ENCODE measurements at places on chromosomes 7 and 10. TPM values are rescaled to one million over a fixed set of nuclear protein-coding genes. Genes with fewer than 3 reads are reported as not detected.

The ASL gene
- 135 TPM for total RNA-seq

The HOXA3 gene
- total RNA-seq = not detected

The CFAP69 gene
- 16.6 TPM for total RNA-seq

The LIPM gene
- total RNA-seq = not detected

The LIPN gene
- total RNA-seq = not detected

The CRHR2 gene
- 0.33 TPM for total RNA-seq

The DLX5 gene
- total RNA-seq = not detected

The RSU1 gene
- total RNA-seq = 21.4 TPM

The FAM170B gene
- not detected for total RNA-seq

The DNAJC12 gene
- 26.2 TPM for total RNA-seq

The GLI3 gene
- total RNA-seq = 1.0 TPM

The VSTM4 gene
- total RNA-seq = 5.6 TPM

The GSTO2 gene
- 9.6 TPM for total RNA-seq

DNA sequence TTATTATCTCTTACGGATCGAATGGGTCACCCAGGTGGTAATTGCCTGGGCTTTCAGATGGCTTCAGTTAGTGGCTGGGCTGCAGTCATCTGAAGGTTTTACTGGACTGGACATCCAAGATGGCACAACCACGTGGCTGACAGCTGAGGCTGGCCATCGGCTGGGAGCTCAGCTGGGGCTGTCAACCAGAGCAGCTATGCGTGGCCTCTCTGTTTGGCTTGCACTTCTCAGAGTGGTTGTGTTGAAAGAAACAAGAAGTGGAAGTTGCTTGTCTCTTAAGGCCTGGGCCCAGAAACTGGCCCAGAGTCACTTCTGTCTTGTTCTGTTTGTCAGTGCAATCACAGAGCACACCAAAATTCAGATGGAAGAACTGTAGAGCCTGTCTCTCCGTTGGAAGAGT, 5.7 kb upstream of the GDI2 start:
- DNase-seq = no peak

- DNase-seq = no peak
Observed at GRCh38 chr7:114160925-114161324, 242.1 kb upstream of the PPP1R3A start.

- DNase-seq = no peak
Observed at GRCh38 chr7:34104992-34105391, 199.7 kb downstream of the BMPER start.

DNA sequence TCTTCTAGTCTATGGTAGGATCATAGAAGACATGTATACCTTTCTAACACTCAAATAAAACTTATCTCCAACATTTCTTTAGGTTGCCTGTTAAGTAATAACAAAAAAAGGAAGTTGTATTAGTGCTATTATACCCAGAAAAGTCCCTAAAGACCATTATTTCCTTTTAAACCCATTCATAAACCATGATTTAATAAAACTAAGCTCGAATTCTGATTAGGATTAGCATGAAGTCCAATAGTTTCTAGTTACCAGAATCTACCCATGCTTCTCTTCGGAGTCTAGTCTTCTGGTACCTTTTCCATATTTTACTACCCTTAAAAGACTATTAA, 62.7 kb downstream of the USP6NL start:
- no peak for DNase-seq

DNA sequence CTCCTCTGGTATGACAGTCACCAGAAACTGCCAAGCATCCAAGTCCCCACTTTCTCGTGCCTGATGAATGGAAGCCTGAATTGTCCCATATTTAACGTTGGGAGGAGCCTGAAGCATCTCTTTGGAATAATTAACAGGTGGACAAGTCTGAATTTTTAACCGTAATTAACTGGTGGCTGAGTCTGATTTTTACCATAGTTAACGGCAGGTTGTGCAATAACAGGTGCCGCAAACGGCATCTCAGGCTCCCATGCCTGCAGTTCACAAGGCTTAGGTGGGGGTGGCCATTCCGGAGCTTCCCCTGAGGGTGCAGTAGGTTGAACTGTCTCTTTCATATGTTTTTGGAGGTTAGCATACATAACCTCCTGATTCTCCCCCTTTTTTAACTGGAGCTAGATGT, 2.0 kb upstream of the GIMAP4 start:
- no peak for DNase-seq

DNA sequence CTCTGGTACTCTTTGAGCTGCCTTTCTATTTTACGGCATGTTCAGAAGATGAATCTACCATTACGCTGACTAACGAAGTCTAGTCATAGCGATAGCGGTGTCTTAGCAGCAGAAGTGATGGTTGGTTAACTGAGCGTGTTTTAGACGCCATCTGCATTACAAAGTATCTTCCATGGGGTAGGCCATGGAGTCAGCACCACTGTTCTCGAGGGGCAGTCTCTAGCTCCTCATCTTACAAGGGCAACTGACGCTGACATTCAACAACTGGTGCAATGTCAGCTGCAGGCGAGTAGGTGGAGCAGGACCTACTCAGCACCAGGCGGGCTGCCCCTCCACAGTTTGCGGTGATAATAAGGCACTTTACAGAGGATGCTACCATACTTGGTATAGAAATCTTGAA, 88.7 kb downstream of the ADARB2 start:
- DNase-seq = no peak

DNA sequence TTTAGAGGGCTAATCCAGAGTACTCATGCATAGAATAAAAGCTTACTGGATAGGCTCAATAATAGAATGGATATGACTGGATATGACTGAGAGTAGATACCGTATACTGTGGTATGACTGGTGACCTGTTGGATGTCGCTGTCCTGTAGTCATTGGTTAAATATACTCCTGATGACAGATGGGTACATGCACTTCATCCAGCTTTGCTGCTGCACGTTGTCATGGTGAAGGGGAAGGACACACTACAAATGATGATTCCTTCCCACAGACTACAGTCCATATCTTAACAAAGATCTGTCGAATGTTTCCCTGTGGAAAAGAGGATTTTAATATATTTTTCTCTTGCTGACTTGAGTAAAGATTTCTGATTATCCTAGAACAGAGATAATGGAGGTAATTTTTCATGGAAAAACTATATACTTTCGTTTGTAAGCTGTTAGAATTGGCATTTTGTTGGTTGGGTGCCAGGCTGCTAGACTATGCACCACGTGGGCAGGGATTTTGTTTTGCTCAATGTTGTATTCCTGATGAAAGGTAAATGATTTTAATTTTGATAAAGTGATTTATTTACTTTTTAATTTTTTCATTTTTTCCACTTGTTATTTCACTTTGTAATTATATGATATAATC, 97.3 kb downstream of the PPP1R9A start:
- no peak for DNase-seq

- DNase-seq = peak; percentile 92
Observed at GRCh38 chr10:12720217-12720981, 281.1 kb downstream of the CCDC3 start.

DNA sequence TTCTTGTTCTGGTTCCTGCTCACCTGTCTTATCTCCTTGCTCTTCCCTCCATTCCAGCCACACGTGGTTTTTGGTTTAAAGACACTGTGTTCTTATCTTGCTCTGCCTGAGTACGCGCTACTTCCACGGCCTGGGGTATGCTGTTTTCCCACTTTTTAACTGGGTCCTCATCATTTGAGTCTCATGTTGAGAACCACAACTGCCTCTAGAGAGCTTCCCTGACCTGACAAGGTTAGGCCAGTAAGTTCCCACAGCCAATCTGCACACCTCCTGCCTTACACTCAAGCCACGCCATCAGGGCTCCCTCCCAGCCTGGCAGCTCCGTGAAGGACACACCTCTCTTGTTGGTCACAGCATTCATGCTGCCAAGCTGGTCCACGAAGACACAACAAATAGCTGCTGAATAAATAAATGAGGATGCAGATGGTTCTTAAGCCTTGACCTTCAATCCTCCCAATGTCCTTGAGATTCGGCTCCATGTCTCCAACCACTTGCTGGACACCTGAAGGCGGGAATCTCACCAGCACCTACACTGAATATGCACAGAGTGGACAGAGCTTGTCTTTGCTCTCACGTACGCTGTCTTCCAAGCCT, 201.7 kb upstream of the KLF14 start:
- DNase-seq = no peak

- no peak for DNase-seq
Observed at GRCh38 chr7:69811476-69812308, 213.4 kb downstream of the AUTS2 start.

DNA sequence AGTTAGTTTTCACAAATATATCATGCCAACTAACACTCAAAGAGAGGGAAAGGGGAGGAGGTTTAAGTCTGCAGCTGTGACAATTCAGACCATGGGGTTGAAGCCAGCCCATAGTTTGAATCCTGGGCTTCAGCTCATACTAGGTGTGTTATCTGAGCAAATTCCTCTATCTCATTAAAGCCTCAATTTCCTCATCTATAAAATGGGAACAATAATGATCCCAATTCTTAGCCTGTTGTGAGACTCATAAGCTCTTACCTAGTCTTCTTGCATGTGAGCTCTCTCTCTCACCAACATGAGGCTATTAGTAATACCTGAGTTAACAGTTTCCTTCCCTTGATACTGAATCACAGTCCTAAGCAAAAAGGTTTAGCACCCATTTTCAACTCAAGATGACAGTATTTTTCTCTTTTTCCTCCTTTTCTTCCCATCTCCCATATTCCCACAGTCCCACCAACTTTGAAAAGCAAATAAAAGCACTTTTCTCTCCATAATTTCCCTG, 49.8 kb downstream of the NUDCD3 start:
- DNase-seq = no peak

GRCh38 chr10:117496616-117497028, 45.9 kb upstream of the EMX2 start:
- DNase-seq = peak; percentile 79

DNA sequence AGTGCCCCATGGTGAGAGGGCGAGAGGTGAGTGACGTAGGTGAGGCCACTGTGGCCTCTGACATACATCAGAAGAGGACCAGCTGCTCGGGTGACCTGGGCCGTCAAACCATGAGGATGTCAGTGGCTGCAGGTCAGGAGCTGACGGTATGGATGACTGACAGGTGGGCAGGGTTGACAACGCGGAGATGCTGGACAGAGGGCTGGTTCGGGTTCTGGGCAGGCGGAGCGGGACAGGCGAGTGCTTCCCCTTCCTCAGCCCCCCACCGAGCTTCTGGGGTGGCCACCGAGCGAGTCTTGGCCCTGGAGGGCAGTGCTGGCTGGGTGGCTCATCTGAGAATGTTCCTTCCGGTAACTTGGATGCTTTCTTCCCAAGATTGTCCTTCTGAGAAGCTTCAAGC, 91.8 kb downstream of the ACTR3B start:
- DNase-seq = no peak

GRCh38 chr7:10284001-10284400, 689.7 kb upstream of the PHF14 start:
- DNase-seq = no peak

DNA sequence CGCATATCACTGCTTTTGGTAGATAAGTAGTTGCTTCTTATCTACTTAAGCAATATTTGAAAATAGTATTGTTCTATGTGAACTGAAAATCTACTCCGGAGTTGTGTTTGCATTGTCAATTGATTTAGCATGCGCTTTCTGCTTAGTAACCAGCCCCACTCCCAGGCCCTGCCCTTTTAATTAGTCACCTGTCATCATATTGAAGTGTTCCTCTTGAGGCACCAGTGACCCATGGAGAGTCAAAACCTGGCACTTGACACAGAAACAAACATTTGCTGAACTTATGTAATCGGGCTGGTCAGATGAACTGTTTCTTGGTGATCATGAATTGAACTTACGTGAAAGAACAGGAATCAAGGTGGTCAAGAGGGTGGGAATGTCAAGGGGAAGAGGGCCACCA, 27.8 kb upstream of the CDHR3 start:
- peak; percentile 31 for DNase-seq

All from body of pancreas (tissue), 4 donors.